Chondrocyte (in vitro differentiated cells): ENCODE measurements at places on chromosomes 5 and 9. TPM values are rescaled to one million over a fixed set of nuclear protein-coding genes. Genes with fewer than 3 reads are reported as not detected.
A peak's percentile ranks its signal among the peaks of the same experiment; 100 is the strongest.

GRCh38 chr5:39713250-39713916, 288.6 kb upstream of the DAB2 start:
- peaks cover 2% of the 10 kb centered on the region for H3K36me3 ChIP-seq
- no peak overlapping the region for H3K27ac ChIP-seq
- H3K4me1 ChIP-seq = peaks cover 22% of the 10 kb centered on the region
- no peak overlapping the region for H3K4me3 ChIP-seq

- no peaks in the 10 kb centered on the region for H3K27me3 ChIP-seq
- peaks cover 2% of the 10 kb centered on the region for H3K36me3 ChIP-seq
- H3K4me3 ChIP-seq = no peak overlapping the region
- peaks cover 40% of the 10 kb centered on the region for H3K4me1 ChIP-seq
- no peak for DNase-seq
Measured at GRCh38 chr9:94786586-94786985, 60.1 kb downstream of the AOPEP start.

DNA sequence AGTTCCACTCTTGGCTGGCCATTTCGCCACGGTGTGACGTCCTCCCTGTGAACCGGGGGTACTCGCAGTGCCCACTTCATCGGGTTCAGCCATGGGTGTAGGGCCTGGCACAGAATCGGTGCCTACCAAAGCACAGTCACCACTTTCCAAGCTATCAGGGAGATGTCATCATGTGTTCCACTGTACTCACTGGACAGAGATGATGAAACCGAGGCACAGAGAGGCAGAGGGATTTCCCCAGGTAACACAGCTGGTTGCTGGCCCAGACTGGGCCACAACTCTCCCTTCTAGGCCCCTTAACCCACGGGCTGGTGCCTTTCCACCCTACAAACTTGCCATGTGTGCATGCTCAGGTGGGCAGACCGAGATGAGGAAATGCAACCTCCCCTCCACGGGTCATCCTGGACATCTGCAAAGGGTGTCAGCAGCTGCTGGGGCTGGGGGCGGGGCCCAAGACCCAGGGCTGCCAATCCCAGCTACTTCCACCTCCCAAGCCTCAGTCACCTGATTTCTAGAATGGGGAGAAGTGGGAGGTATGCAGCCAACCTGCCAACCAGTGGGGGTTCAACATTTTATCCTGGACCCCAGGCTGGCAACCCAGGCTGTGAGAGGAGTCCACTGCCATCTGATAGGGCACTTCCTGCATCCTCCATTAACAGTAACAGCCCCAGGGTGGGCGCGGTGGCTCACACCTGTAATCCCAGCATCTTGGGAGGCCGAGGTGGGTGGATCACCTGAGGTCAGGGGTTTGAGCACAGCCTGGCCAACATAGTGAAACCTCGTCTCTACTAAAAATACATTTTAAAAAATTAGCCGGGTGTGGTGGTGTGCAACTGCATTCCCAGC, 893 bp upstream of the SH2D3C start:
- DNase-seq = no peak
- H3K36me3 ChIP-seq = no peaks in the 10 kb centered on the region

- no peaks in the 10 kb centered on the region for H3K36me3 ChIP-seq
- H3K4me3 ChIP-seq = no peak overlapping the region
- no peaks in the 10 kb centered on the region for H3K4me1 ChIP-seq
- H3K27ac ChIP-seq = no peak overlapping the region
- DNase-seq = no peak
- peaks cover 38% of the 10 kb centered on the region for H3K27me3 ChIP-seq
Measured at GRCh38 chr9:76980566-76980965, 38.9 kb upstream of the FOXB2 start.

DNA sequence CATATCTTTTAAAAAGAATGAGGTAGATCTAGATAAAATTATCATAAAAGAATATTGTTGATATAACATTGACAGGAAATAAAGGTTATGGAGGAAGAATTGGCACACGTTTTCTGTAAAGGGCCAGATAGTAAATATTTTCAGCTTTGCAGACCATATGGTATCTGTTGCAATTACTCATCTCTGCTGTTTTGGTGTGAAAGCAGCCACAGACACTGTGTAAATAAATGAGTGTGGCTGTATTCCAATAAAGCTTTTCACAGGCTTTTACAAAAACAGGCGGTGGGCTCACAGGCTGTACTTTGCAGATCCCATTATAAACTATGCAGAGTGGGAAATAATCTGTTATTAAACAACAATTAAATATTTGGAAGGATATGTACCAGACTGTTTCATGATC, 87.4 kb downstream of the SGCD start:
- no peak for DNase-seq
- H3K4me1 ChIP-seq = peaks cover 51% of the 10 kb centered on the region
- no peaks in the 10 kb centered on the region for H3K27me3 ChIP-seq

DNA sequence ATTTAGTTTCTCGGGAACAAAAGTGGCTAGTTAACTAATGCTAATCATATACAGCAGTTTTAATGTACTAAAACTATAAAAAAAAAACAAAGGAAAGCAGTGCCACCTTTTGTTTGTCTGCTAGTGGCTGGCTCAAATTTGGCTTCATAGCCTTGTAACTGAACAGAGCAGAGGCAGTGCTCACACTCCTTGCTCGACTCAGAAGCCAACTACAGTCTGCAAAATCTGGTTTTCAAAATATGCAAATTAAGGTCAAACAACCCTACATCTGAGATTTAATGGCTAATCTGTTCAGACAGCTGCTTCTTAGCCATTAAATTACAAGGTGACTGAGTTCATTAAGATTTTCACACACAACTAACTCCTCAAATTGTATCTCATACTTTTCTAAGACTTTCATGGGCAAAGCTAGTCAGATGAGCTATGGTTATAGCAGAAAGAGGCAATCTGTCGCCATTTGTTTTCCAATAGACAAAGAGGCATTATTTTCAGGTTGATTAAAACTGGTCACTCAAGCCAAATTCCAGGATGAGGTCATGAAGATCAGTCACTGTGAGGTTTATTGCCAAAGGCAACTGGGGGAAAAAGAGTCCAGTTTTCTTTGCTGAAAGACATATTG, 56.8 kb upstream of the EPB41L4A start:
- H3K4me1 ChIP-seq = peaks cover 10% of the 10 kb centered on the region
- no peaks in the 10 kb centered on the region for H3K36me3 ChIP-seq
- peaks cover 3% of the 10 kb centered on the region for H3K27me3 ChIP-seq
- no peak overlapping the region for H3K27ac ChIP-seq

DNA sequence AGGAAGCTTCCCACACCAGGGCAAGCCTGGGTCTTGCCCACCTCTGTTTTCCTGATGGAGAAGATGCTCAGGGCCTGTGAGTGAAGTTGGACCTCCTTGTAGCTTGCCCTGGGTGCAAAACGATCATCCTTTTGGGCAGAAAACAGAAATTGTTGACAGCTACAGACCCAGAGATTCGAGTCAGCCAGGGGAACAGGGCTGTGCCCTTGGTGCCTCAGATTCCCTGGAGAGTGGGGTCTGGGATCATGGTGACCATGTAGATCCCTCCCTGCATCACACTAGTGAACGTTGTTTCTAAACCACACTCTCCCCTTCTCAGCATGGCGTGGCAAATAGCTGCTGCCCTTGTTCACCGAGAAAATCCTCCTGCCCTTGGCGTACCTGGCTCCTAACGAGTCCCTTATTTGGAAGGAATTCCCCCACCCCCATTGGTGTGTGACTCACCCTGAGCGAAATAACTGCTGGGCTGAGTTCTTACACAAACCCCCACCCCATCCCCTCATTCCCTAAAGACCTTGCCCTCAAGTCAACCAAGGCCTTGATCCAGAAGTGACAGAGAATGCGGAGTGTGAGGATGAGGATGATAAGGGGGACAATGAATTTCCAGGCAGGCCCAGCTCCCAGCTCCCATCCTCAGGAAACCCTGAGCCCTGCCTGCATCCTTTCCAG, 1.1 kb upstream of the DCANP1 start:
- peaks cover under 1% of the 10 kb centered on the region for H3K4me1 ChIP-seq
- H3K36me3 ChIP-seq = no peaks in the 10 kb centered on the region
- H3K4me3 ChIP-seq = no peak overlapping the region
- DNase-seq = no peak
- no peak overlapping the region for H3K27ac ChIP-seq

GRCh38 chr5:78496373-78496772, 136.0 kb downstream of the SCAMP1 start:
- H3K36me3 ChIP-seq = peaks cover 9% of the 10 kb centered on the region
- H3K27ac ChIP-seq = peak overlapping the region; percentile 45
- no peak for DNase-seq
- no peak overlapping the region for H3K4me3 ChIP-seq
- no peaks in the 10 kb centered on the region for H3K27me3 ChIP-seq
- peaks cover 67% of the 10 kb centered on the region for H3K4me1 ChIP-seq

GRCh38 chr9:112443200-112443599, 43.4 kb upstream of the KIAA1958 start:
- H3K27me3 ChIP-seq = no peaks in the 10 kb centered on the region
- H3K27ac ChIP-seq = no peak overlapping the region
- H3K4me3 ChIP-seq = no peak overlapping the region
- no peak for DNase-seq

- no peaks in the 10 kb centered on the region for H3K27me3 ChIP-seq
- H3K4me3 ChIP-seq = no peak overlapping the region
- H3K27ac ChIP-seq = no peak overlapping the region
- no peaks in the 10 kb centered on the region for H3K4me1 ChIP-seq
- peaks cover 2% of the 10 kb centered on the region for H3K36me3 ChIP-seq
Measured at GRCh38 chr5:62671479-62671878, 92.9 kb downstream of the LRRC70 start.

- H3K27me3 ChIP-seq = no peaks in the 10 kb centered on the region
- peaks cover 6% of the 10 kb centered on the region for H3K4me1 ChIP-seq
- no peak overlapping the region for H3K27ac ChIP-seq
- H3K4me3 ChIP-seq = no peak overlapping the region
- H3K36me3 ChIP-seq = peaks cover 2% of the 10 kb centered on the region
Measured at GRCh38 chr5:36614657-36615308, 8.4 kb downstream of the SLC1A3 start.

DNA sequence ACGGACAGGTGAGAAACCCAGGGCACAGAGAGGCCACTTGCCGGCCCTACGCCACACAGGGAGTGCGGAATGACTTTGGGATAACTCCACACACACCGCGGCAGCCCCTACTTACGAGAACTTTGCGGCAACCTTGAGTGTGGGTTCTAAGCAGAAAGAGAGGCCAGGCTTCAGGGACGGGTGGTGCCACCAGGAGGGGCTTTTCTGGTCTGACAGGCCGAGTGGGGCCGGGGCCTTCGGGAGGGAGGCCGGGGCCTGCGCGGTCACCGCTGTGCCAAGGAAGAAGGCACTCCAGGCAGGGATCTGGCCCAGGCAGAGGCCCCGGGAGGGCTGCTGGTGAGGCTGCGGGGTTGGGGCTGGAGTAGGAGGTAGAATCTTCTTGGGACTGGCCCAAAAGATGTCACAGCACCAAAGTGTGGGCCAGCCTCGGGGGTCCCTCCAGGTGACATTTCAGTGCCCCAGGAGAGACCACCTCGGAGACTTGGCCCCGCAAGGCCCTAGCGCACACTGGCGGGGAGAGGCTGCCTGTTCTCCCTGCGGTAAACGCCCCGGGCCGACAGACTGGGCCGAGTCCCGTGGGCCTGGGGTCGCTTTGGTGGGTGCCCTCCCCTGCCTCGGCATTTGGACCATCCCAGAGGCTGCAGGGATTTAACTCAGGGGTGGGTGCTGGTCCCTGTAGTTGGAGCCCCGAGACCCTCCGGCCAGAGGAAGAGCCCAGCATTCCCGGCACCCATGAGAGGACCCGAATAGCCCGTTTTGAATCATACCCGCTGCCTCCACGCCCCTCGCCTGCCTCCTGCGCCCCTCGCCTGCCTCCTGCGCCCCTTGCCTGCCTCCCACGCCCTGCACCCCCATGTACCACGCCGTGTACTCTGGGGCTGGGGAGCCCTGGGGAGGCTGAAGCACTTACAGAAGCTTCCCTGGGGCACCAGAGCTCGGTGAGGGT, 9.0 kb upstream of the RNU6ATAC start:
- H3K36me3 ChIP-seq = no peaks in the 10 kb centered on the region
- peaks cover 11% of the 10 kb centered on the region for H3K4me1 ChIP-seq
- H3K27ac ChIP-seq = no peak overlapping the region
- peak; percentile 86 for DNase-seq
- H3K27me3 ChIP-seq = peaks cover 3% of the 10 kb centered on the region
- H3K4me3 ChIP-seq = no peak overlapping the region

DNA sequence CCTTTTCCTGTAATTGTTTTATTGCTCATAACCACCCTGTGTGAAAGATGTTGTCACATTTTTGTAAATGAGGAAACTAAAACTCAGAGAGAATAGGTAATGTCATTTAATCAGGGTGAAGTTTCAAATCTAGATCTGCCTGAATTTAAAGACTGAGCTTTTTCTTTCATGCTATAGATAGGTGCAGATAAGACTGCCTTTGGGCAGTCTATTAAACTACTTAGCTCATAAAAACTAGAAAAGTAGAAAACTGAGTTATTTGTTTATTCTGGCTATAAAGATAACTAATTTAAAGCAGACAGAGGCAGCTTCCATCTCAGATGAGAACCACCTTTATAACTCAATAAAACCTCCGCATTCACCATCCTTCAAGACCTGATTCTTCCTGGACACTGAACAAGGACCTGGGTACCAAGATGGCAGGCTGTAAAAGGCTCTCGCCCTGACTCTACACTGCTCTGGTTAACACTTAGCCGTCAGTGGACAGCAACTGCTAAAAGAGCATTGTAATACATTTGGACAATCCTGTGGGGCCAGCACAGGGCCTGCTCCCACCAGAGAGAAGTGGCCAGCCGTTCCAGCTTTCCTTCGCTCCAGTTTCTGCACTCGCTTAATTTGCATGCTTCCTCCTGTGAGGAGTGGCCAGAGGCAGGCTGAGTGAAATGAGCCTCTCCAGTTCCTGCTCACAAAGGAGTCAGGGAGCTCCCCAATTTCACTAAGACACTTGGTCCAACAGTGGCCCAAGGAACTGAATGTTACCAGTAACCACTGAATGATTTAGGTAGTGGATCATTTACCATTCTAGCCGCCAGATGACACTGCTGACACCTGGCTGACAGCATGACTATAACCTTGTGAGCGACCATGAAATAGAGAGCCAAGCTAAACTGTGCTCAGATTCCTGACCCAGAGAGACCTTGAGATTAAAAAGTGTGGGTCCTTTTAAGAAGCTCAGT, 566.4 kb downstream of the EFNA5 start:
- no peak overlapping the region for H3K27ac ChIP-seq
- DNase-seq = no peak
- H3K36me3 ChIP-seq = no peaks in the 10 kb centered on the region
- H3K27me3 ChIP-seq = no peaks in the 10 kb centered on the region
- H3K4me1 ChIP-seq = peaks cover 11% of the 10 kb centered on the region
- no peak overlapping the region for H3K4me3 ChIP-seq

- H3K36me3 ChIP-seq = no peaks in the 10 kb centered on the region
- H3K27ac ChIP-seq = peak overlapping the region; percentile 99
- peaks cover 2% of the 10 kb centered on the region for H3K27me3 ChIP-seq
Measured at GRCh38 chr5:159263569-159263905, 447 bp downstream of the UBLCP1 start.

The PCDHB5 gene
- total RNA-seq = 6.6 to 11.4 TPM (median 10.2 TPM) in 3 replicates

The SLC36A3 gene
- not detected in 3 replicates for total RNA-seq

The SERF1A gene
- 5.5 to 10.7 TPM (median 9.2 TPM) in 3 replicates for total RNA-seq

The LHX2 gene
- total RNA-seq = 0.20 TPM in 1 of 3 replicates, not detected in the others

The AFAP1L1 gene
- 1.5 to 9.8 TPM (median 8.3 TPM) in 3 replicates for total RNA-seq

The ADAMTSL1 gene
- 0.41 to 2.0 TPM (median 1.0 TPM) in 3 replicates for total RNA-seq
